ENCODE measurements at places on chromosomes 16 and 17.
A peak's percentile ranks its signal among the peaks of the same experiment; 100 is the strongest.

GRCh38 chr16:74716355-74716754 is 15.7 kb upstream of the MLKL start:
- no peak for DNase-seq

DNA sequence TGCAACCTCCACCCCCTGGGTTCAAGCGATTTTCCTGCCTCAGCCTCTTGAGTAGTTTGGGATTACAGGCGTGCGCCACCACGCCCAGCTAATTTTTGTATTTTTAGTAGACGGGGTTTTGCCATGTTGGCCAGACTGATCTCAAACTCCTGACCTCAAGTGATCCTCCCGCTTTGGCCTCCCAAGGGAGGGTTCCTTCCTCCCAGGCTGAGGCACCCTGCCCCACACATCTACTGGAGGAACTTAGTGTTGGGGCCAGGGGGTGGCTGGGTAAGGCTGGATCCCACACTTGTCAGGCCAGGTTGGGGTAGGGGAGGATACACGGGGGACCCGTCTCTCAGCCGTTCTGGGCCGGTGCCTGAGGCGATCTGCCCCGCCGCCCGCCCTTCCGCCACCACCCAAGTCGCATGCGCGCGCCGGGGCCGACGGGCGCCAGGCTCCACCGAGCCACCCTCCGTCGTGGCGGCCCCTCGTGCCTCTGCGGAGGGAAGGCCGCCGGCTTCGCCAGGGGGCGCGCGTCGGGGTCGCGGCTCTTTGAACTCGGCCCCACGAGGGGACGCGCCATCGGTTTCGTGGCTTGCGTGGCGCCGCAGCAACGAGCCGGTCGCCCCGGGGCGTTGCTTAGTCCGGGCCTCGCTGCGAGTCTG is 15.9 kb downstream of the GRB7 start:
- no peak for DNase-seq

DNA sequence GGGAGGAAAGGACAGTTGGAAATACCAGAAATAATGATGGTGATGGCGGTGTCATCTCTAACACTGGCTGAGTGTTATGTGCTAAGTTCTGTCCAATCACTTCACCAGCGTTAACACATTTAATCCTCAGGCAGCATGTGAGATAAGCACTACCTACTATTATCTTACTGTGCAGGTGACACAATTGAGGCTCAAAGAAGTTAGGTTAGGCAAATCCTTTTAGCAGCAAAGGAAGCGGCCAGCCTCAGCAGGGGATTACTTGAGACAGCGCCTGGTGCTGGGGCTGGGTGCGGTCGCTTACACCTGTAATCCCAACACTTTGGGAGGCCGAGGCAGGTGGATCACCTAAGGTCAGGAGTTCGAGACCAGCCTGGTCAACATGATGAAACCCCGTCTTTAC is 18.7 kb upstream of the DHX8 start:
- DNase-seq = no peak

- no peak for DNase-seq
Observed at GRCh38 chr17:72456075-72456474, 335.3 kb downstream of the SOX9 start.

DNA sequence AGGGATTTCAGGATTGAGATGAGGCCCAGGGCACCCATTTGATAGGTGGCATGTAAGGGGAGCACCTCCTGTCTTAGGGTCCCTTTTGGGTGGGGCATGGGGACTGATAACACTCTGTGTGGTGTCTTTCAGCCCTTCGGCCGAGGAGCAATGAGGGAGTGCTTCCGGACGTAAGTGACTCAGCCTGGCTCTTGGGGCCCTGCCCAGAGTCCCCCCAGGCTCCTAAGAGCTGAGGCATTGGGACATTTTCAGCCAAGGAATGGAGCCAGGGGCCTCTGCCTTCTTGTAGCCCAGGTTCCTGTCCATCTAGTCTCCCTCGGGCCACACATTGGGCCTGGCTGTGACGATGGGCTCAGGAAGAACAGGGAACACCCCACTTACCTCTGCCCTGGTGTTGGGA is 44.4 kb downstream of the EEF2K start:
- DNase-seq = no peak

- no peak for DNase-seq
Observed at GRCh38 chr17:67266496-67266895, 21.5 kb upstream of the HELZ start.

GRCh38 chr16:56409195-56409594 is 16.1 kb downstream of the AMFR start:
- no peak for DNase-seq

GRCh38 chr17:63433746-63434591 is 12.1 kb downstream of the CYB561 start:
- DNase-seq = no peak

DNA sequence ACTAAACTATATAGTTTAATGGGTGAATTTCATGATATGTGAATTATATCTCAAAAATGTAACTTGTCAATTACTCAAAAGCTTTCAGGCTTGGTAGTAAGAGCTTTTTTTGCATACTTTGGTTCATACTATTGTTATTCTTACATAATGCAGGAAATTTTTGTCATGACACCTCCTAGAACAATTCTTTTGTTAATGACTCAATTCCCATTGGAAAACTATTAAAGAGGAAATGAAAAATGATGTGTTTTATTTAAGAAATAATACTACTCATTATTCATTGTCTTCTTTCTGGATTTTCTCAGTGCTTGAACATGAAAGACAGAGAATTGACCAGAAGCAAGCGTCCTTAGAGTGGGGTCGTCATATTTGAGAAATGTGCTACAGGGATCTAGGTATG is 196.4 kb upstream of the KCNJ16 start:
- no peak for DNase-seq

DNA sequence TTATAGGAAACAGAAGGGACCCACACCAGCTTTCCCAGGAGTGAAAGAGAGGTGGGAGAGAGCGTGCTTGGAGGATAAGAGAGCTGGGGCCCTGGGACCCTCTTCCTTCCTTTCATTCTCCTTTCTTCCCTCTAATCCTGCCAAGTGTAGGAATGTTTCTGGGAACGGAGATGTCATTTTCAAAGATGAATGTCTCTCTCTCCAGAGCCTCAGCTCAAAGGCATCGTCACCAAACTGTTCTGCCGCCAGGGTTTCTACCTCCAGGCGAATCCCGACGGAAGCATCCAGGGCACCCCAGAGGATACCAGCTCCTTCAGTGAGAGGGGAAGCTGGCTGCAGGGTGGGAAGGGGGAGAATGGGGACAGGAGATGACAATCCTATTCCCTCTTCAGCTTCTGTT is 2.0 kb downstream of the FGF11 start:
- DNase-seq = no peak

GRCh38 chr17:80805032-80805751 is 186.4 kb upstream of the CHMP6 start:
- no peak for DNase-seq

- peak; percentile 75 for DNase-seq
Observed at GRCh38 chr17:7280519-7281073, 922 bp upstream of the SLC2A4 start.

DNA sequence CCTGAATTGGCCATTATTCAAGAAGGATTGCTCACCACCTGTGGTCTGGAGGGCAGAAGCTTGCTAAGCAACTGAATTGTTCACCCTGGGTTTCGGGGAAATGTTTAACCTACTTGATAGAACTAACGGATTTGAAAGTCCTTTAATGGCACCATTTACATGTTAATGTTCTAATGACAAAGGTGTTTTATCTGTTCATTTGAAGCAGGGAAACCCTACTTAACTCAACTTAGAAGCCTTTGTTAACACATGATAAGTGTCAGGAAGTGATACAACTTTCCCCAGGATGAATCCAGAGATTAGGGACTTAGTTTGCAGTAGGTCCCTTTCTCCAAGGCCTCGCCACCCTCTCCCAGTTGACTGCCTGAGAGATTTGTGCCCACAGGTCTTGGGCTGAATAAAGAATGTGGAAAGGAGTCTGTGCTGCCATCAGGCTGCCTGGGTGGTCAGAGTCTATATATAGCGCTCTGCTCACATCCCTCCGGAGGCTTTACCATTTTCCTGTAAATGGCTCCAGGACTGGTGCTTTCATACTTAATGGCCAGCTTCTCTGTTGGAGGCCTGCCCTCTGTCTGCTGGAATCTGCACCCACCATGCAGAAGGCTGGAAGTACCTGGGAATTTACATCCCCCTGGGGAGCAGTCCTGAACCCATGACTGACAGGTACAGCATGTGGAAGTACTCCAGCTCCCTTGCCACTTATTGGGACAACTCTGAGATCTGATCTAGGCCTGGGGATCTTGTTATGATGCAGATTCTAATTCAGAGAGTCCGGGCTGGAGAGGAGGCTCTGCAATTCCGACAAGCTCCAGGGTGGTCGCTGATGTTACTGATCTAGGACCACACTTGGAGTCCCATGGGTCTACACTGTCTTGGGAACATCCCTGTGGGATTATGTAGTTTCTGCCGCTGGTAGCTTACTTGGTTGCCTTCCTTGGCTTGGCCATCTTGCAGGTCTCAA is 99.9 kb downstream of the ASIC2 start:
- no peak for DNase-seq

DNA sequence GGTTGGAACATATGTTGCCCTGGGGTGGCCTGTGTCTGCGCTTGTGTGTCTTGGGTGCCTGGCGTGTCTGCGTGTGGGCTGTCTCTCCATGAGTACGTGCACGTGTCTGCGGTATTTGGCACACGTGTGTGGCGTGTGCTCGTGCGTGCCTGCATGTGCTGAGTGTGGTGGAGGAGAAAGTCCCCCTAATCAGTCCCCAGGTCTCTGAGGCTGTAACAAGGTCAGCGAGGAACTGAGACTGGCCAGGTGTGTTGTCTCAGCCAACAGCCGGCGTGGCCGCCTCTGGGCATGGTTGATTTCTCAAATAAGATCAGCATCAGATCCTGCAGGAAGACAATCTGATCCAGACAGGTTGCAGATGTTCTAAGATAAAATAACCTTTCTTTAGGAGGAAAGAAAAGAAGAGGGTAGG is 3.5 kb upstream of the CPNE7 start:
- no peak for DNase-seq

GRCh38 chr17:66950886-66951604 is 13.5 kb upstream of the CACNG4 start:
- no peak for DNase-seq

- no peak for DNase-seq
Observed at GRCh38 chr17:77604301-77604972, 354.1 kb upstream of the TNRC6C start.

DNA sequence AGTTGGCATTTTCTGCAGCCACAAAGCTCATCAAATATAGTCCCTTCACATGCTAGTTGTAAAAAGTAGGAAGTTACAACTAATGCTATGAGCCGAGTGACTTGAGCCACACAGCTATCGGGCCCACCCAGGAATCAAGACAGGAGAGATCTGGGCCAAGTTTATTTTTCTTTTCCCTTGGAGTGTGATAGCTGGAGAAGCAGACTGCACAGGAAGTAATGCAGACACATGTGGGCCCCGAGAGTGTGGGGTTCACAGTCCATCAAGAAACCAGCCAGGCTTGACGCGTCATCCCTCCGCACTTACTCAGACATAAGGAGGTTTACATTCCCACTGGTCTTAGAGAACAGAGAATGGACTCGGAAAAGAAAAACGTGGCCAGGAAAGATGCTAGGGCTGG is 403.1 kb upstream of the CDH11 start:
- no peak for DNase-seq

DNA sequence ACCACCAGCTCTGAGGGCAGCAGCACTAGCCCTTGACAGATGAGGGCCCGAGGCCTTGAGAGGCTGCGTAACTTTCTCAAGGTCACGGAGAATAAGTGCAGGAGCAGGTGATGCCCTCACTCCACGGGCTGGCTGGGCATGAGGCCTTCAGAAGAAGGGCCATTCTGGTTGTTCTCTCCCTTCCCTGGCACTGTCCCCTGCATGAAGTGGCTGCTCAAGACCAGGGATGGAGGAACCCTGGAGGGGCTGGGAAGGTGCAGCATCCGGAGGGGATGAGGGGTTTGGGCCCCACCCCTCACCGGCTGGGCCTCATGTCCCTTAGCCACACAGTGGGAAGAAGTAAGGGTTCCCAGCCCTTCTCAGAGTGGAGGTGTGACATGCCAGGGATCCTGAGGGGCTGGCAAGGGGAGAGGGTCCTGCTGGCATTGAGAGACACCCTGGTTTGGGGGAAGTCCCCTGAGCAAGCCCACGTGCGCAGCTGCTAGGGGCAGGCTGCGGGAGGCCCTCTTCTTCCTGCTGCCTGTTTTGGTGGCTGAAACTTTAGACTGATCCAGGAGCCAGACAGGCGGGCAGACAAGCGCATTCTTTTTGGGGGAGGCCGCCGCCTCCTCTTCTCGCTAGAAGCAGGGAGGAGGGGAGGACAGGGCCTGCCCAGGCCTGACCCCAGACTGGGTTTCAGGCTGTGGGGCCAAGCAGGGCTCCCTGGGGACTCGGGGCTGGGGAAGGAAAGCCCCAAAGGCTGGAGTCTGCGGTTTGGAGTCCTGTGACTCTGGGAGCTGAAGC is 74.0 kb downstream of the N4BP1 start:
- DNase-seq = no peak

DNA sequence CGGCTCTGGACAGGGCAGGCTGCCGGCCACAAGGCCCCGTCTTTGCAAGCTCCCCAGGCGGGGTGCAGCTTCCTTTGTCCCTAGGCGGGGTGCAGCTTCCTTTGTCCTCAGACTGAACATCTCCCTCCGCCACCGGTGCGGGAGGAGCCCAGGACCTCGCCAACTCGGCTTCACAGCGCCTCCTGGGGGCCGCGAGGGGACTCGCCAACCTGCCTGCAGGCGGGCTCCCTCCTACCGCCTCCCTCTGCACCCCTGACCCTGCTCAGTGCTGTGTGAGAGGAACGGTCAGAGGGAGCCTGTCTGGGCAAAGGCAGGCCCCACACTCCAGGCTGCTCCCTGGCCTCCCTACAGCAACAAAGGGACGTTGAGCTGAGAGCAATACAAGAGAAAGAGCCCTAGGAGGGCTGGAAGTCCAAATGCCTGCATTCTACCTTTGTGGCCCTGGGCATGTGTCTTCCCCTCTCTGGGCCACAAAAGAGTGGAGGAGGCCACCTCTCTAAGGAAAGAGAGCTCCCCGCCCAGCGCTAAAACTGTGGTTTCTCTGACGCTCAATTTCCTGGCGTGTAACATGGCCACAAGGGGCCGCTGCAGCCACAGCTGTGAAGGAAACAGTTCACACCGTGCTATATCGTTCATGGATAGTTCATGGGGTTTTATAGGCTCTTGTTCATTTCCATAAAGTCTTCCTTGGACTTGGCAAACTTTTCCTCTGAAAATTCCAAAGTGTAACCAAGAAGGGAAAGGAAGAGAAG is 20.9 kb upstream of the KRT19 start:
- DNase-seq = peak; percentile 77

- no peak for DNase-seq
Observed at GRCh38 chr16:13414154-13414553, 505.8 kb upstream of the ERCC4 start.

GRCh38 chr17:55258578-55259135 is 6.1 kb upstream of the HLF start:
- DNase-seq = no peak
